ENCODE measurements at places on chromosomes 3 and 15.

DNA sequence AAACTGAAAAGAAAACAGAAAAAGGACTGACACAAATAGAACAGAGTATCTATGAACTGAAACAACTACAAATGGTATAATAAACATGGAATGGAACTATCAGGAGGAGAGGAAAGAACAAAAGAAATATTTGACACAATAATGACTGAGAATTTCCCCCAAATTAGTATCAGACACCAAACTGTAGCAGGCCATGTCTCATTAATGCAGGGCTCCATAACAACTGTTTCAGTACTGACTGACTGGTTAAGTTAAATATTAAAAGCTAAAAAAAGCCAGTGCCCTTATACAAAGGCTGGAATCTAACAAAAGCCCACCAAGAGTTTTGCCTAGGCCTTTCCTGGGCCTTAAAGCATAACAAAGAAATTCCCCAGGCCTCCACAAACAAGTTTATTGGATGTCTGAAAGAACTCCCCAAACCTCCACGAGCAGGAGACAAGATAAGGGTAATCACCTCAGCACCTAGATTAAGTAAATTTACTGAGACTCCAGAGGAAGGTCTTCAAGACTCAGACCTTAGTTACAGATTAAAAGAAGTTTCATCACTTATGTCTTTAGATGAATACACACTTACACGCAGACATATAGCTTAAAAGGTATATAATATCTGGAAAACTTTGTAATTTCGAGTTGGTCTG lies 45.7 kb downstream of the KPNA1 start:
- DNase-seq, result no peak

DNA sequence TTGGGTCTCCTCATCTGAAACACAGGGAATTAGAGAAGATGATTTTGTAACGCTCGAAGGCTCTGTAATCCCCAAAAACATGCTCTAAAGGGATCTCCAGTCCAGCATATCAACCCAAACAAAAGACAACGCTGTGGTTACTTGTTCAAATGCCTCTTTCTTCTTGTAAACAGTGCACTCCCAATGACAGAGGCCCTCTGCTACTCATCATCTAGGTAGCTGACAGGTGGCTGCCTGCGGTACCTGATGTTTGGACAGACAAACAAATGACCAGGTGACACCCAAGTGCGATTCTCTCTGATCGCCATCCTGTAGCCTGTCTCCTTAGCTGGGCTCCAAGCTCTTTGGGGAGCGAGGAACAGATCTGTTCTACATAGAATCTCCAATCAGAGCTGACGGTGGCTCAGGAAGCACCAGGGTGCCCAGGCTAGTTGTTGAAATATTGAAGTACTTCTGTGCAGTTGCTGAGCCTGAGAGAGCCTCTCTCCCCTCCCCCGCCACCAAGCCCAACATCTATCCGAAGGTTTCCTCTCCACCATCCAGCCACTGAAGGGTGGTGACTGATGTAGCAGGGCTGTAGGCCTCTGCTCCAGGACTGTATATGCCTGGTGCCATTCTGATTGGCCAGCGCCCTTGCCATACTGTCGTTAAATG lies 238.7 kb downstream of the XXYLT1 start:
- no peak for DNase-seq

DNA sequence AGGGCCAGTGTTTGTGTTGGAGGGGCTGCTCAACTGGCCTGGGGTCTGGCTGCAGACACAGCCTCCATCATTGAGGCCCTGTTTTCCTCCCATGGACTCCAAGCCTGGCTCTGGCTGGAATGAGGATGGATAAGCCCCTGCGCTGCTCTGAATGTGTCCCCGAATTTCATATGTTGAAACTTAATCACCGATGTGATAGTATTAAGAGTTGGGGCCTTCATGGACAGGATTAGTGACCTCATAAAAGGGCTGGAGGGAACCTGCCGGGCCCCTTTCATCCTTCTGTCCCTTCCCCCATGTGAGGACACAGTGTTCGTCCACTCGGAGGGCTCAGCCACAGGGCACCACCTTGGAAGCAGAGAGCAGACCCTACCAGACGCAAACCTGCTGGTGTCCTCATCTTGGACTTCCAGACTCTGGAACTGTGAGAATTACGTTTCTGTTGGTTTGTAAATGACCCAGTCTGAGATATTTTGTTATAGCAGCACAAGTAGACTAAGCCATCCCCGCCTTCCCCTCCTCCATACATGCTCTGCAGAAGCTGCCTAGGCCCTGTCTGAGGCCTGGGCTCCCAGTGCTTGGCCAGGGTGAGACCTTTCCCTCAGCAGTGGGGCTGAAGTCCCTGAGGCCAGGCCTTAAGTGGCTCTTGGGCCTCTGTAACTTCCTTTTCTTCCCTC lies 3.8 kb upstream of the LCTL start:
- DNase-seq, result no peak

DNA sequence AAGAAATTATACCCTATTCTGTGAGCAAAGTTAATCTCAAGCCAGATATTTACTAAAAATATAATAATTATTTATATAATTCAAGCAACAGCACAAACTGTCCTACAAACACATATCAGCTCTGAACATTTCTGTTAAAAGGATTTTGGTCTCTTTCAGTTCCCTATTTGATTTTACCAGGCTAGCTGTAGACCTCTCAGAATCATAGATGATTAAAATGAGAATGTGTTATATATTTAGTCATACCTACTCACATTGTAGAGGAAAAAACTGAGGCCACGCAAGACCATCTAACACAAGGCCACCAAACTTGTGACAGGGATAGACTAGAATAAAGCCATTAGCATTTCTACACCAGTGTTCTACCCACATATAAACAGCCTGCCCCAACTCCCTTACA lies 28.5 kb downstream of the ACKR4 start:
- no peak for DNase-seq

DNA sequence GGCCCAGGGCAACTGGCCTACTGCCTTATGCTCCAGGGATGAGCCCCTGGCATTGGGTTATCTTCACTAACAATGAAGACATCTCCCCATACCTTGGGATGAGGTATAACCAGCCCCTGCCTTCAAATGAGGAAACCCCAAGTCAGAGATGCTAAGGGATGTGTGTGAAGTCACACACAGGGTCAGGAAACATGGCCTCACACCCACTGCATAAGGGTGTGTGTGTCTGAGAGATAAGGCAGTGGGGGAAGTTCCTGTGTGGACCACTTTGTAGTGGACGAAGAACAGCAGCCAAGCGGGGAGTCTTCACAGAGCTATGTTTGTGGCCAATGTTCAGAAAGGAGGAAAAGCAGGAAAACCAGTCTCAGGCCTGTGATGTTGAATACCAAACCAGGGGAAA lies 10.5 kb downstream of the ELP6 start:
- DNase-seq, result no peak

DNA sequence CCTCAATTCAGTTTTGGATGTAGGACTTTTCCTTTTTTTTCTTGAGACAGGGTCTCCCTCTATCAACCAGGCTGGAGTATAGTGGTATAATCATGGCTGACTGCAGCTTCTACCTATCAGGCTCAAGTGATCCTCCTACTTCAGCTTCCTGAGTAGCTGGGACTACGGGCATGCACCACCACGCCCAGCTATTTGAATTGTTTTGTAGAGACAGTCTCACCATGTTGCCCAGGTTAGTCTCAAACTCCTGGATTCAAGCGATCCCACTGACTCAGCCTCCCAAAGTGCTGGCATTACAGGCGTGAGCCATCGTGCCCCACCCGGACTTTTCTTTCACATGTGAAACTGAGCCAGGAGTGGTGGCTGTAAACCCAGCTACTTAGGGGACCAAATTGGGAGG lies 3.5 kb downstream of the RNU5B-1 start:
- DNase-seq, result no peak

GRCh38 chr15:43516185-43516584 lies 1.2 kb upstream of the MAP1A start:
- no peak for DNase-seq

GRCh38 chr3:184129012-184129411 lies 6.1 kb upstream of the EIF2B5 start:
- no peak for DNase-seq

- DNase-seq, result no peak
Measured at GRCh38 chr3:184429786-184430185, 49.9 kb downstream of the CHRD start.

DNA sequence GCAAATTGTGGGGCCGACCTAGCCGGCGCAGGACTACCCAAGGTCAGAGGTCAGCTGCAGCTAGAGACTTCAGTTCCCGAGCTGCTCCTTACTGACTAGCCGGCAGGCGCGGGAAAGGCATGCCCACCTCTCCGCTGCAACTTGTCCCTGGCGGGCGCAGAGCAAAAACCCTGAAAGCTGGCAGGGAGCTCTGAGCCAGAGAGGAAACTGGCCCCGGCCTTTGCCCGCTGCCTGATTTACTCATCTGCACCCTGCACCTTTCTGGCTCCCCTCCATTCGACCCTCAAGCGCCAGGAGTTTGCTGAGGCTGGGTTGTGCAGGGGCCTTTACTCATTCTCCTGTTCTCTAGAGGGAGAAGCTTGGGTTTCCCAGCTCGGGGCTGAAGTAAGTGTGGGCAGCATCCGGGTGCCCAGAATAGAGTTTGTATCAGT lies 1.5 kb downstream of the ZIC4 start:
- no peak for DNase-seq

GRCh38 chr15:87245592-87245991 lies 1010.9 kb downstream of the NTRK3 start:
- DNase-seq, result no peak

GRCh38 chr3:123332124-123332641 lies 116.7 kb downstream of the ADCY5 start:
- DNase-seq, result no peak

- DNase-seq, result no peak
Measured at GRCh38 chr15:96838081-96838480, 507.6 kb downstream of the NR2F2 start.

DNA sequence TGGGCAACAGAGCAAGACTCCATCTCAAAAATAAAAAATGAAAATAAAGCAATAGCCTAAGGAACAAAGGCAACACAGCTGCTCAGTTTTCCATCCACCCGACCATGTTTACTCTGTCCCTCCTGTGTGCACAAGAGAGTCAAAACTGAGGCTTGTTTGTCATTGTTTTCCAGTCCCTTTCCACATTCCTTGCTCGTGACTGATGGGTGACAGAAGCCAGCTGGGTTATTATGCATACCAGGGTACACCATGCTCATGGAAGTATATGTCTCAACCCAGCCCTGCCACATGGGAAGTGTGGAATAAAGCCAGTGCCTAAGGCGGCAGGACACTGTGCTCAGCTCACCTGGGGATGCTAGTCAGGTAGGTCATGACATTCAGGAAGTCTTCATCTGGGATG lies 49.5 kb downstream of the MCF2L2 start:
- DNase-seq, result no peak

DNA sequence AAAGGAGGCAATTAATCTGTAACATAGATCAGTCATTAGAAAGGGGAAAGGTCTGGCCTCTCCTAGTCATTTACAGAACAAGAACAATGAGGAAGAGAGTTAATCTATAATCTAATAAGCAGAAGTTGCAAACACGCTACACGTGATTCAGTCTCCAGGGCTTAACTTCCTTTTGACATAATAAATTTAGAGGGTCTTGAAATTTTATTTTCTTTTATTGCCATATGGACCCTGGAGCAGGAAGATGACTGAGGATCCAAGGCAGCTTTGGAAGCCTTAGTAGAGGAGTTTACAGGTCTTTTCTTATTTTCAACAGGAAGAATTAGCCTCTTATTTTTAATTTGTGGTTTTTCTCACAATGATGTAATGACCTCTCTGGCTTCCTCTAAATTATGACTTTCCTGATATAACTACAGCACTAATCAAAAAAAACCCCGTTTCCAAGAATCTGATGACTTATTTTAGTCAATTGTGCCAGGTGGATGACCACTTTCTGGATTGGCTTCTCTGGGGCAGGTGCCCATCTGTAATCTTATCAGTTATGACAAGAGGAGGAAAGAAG lies 32.2 kb downstream of the ADGRG7 start:
- no peak for DNase-seq

DNA sequence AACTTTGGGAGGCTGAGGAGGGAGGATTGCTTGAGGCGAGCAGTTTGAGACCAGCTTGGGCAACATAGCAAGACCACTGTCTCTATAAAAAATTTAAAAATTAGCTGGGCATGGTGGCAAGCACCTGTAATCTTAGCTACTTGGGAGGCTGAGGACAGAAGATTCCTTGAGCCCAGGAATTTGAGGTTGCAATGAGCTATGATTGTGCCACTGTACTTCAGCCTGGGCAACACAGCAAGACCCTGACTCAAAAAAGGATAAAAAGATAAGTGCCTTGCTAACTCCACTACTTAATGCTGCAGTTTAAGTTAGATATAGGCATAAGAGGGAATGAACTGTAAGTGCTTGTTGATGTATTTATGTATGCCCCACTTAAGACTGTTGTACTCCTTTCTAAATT lies 102.2 kb downstream of the P3H2 start:
- DNase-seq, result no peak

- DNase-seq, result no peak
Measured at GRCh38 chr3:147359177-147360050, 46.9 kb downstream of the ZIC4 start.

- no peak for DNase-seq
Measured at GRCh38 chr3:111939873-111940272, 39.0 kb upstream of the ABHD10 start.

GRCh38 chr15:76386178-76386577 lies 49.6 kb downstream of the ISL2 start:
- no peak for DNase-seq

DNA sequence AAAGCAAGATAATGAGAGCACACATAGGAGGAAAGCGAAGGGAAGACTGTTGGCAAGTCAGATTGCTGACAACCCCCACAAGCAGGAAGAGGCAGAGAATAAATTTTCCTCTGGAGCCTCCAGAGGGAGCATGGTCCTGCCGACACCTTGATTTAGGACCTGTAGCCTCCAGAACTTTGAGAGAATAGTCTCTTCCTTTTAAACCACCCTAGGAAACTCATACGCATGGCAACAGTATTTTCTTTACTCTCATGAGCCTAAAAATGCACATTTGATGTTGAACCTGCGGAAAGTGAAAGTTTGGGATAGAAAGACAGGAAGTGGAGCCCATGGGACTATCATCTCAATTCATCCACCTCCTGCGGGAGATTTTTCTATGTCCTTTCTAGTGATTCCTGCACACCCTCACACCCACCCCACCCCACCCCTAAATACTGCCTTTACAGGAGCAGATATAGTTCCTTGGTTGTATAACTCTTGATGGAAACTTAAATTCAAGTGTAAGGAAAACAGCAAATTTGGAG lies 116.7 kb upstream of the LPP start:
- no peak for DNase-seq

GRCh38 chr3:99373088-99373845 lies 265.1 kb upstream of the COL8A1 start:
- no peak for DNase-seq

- no peak for DNase-seq
Measured at GRCh38 chr3:50518436-50518835, 15.0 kb upstream of the CACNA2D2 start.

- no peak for DNase-seq
Measured at GRCh38 chr3:46759239-46760167, 41.8 kb upstream of the PRSS50 start.
